ENCODE measurements at places on chromosomes 12 and 14. TPM values are rescaled to one million over a fixed set of nuclear protein-coding genes. Genes with fewer than 3 reads are reported as not detected.

The OR4K14 gene
- total RNA-seq: not detected

The ADAM20 gene
- 0.41 TPM for total RNA-seq

- no peak for DNase-seq
- no peak overlapping the region for H3K4me3 ChIP-seq
- H3K27me3 ChIP-seq: no peaks in the 10 kb centered on the region
- H3K27ac ChIP-seq: peak overlapping the region; percentile 9
- peaks cover 17% of the 10 kb centered on the region for H3K4me1 ChIP-seq
Observed at GRCh38 chr14:70934084-70934483, 26.8 kb downstream of the PCNX1 start.

GRCh38 chr12:100675432-100675831, 101.9 kb downstream of the GAS2L3 start:
- H3K27me3 ChIP-seq: peaks cover 3% of the 10 kb centered on the region
- H3K36me3 ChIP-seq: no peaks in the 10 kb centered on the region
- no peak overlapping the region for H3K4me3 ChIP-seq
- peak; percentile 53 for DNase-seq
- no peaks in the 10 kb centered on the region for H3K4me1 ChIP-seq

GRCh38 chr12:24232531-24232930, 283.1 kb upstream of the SOX5 start:
- H3K4me1 ChIP-seq: no peaks in the 10 kb centered on the region
- DNase-seq: no peak
- H3K27me3 ChIP-seq: no peaks in the 10 kb centered on the region
- no peaks in the 10 kb centered on the region for H3K36me3 ChIP-seq
- no peak overlapping the region for H3K27ac ChIP-seq

GRCh38 chr12:90945070-90945649, 9.8 kb downstream of the CCER1 start:
- no peak for DNase-seq
- no peak overlapping the region for H3K27ac ChIP-seq
- no peaks in the 10 kb centered on the region for H3K36me3 ChIP-seq
- H3K27me3 ChIP-seq: no peaks in the 10 kb centered on the region
- H3K4me1 ChIP-seq: no peaks in the 10 kb centered on the region

GRCh38 chr12:88553941-88554658, 26.2 kb downstream of the KITLG start:
- H3K27me3 ChIP-seq: no peaks in the 10 kb centered on the region
- H3K4me3 ChIP-seq: no peak overlapping the region
- H3K4me1 ChIP-seq: peaks cover 60% of the 10 kb centered on the region

All from heart right ventricle (tissue), 16 donors.